ENCODE measurements at places on chromosomes 12 and 14.

- DNase-seq = no peak
These were observed 268.3 kb upstream of the PRKD1 start for GRCh38 chr14:30195941-30196340.

GRCh38 chr12:8697476-8698131 lies at the start of gene RIMKLB:
TSS of gene RIMKLB (plus strand) at chr12:8697991. CDS start at chr12:8713867, 15,876 bp downstream.
- DNase-seq = peak; percentile 59

DNA sequence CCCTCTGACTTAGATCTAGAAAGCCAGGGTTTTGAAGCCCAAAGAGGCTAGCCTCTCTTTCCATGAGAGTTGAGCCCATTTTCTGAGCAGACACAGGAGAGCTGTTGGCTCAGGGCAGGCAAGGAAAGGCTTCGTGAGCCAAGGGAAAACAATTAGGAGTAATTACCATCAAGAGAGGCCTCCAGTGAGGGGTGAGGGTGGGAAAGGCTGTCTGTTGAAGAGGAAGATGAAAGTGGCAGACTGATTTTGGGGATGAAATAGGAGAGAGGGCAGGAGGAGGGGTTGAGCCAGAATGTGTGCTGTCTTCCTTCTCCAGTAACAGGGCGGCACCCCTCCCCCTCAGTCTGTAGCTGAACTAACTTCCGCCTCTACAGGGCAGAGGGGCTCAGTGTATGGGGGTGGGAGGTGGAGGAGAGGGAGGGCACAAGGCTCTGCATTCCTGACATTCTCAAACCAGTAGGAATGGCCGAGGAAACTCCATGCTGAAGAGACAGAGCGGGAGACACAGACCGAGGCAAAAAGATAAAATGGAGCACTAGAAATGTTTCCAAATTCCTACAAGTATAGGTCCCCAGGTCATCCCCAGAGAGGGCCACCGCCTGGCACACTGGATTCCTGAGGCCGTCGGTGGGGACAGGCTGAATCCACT lies 33.1 kb upstream of the COL2A1 start:
- no peak for DNase-seq

DNA sequence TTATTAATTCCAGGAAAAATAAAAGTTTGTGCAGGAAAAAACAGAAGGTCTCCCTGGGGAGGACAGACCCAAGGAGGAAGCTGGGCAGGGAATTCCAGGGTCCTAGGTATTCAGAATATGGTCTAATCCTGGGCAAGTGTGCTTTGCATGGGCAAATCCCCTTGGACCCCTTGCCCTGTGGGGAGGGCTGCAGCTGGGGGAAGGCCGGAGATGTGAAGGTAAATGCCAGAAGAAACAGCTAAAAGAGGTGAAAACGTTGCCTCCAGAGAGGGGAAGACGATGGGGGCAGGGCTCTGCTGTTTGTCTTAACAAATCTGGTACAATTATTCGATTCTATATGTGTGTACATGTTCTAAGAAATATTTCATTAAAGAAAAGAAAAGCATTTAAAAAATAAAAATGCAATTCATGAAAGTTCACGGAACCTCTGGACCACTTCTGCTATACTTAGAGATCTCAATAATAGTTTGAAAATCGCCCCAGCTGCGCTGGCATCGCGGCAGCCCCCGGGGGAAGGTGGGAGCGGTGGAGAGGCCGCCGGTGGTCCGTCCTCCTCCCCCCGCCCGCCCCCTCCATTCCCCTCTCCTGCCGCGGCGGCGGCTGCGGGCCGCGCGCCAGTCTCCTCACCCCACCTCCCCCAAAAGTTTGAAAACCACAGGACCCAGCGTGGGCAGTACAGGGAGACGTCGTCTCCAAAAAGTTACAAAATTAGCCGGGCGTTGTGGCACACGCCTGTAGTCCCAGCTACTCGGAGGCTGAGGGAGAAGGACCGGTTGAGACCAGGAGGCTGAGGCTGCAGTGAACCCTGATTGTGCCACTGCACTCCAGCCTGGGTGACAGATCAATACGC lies 1.5 kb upstream of the PRPF40B start:
- no peak for DNase-seq

DNA sequence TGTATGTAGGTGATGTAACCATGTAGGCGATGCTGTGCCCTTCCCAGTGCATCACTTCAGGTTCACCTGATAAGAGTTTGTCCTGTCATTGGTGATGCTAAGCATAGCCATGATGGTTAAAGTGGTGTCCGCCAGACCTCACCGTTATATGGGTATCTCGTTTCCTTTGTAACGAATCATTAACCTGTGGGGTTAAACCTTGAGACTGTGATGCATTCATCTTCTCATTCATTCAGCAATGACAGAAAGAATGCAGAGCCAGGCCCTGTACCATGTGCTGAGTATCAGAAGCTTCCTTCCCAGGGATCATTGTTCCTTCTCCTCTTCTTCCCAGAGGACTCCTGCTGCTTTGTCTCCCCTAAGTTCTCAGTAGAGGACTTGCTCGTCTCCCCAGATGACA lies 84.9 kb downstream of the CCDC60 start:
- no peak for DNase-seq

DNA sequence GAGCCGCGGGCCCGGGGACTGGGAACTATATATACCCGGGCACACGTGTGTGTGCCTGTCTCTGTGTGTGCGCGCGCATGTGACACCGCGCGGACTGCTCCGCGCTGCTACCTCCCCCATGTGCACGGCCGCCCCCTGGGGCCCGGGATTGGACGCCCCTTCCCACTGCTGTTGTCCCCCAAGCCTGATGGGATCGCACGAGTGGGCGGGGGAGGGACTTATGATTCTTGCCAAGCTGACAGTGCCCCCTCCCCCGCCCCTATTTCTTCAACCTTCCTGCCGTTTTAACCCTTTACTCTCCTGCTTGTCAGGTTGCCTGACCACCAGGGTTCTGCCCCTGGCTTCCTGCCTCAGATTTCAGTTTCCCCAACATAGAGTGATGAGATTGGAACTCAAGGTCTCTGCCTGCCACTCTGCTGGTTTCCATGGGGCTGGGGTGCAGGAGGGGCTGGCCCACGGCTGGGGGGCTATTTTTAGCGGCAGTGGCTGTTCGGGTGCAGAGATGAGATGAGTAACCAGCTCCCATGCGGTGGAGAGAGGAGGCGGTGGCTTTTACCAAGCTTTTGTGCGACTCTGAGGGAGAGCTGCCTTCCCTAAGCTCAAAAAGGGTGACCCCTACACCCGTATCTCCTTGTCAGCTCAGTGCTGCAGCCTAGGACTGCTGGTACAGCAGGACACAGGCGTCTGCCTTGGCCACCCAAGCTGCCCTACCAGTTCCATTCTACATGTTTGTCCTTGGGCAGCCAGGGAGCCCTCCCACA lies at the start of gene DDN:
Gene DDN (minus strand): TSS at position 5 of the 761 bp plus-strand sequence. CDS start 88 bp downstream, outside the sequence.
- no peak for DNase-seq

DNA sequence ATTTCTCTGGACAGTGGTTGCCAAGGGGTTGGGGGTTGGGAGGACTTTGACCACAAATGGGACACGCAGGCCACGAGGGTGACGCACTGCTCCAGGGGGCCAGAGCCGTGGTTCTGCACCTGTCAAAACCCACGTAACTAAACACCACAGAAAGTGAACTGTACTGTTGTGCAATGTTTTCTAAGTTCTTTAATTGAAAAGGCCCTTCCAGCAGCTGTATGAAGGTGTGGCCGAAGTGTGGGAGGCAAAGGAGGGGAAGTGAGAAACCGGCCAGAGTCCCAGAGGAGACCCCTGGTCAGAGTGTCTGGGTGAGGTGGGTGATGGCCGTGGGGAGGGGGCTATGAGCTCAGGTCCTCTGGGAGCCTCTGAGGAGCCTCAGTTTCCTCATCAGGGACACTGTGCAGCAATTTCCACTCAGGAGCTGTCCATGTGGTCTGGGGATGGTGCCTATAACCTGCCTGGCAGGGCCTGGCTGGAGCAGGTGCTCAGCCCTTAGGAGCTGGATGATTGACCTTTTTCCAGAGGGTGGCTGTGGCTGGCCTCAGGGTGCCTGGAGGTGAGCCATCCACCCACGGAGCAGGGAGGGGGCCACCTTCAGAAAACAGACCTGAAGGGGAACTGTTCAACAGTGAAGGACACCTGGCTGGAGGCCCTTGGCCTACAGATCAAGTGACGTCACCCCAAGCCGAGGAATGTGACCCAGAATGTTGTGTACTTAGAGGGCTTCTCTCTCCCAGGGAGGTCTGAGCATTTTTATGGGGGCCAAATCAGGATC lies 9.8 kb upstream of the BDKRB2 start:
- DNase-seq = no peak

Measured in stimulated activated CD4-positive, alpha-beta T cell treated with anti-CD3 and anti-CD28 coated beads, Interleukin-15, amount 100 ng/mL, for 48 hours (primary cell).